Fibroblast of skin of right biceps (primary cell): ENCODE measurements at places on chromosomes 1 and 21.
A peak's percentile ranks its signal among the peaks of the same experiment; 100 is the strongest.

GRCh38 chr1:107141491-107142126 is 770 bp downstream of the NTNG1 start:
- peak; percentile 47 for DNase-seq

- no peak for DNase-seq
Observed at GRCh38 chr1:190588424-190588823, 110.8 kb upstream of the BRINP3 start.

DNA sequence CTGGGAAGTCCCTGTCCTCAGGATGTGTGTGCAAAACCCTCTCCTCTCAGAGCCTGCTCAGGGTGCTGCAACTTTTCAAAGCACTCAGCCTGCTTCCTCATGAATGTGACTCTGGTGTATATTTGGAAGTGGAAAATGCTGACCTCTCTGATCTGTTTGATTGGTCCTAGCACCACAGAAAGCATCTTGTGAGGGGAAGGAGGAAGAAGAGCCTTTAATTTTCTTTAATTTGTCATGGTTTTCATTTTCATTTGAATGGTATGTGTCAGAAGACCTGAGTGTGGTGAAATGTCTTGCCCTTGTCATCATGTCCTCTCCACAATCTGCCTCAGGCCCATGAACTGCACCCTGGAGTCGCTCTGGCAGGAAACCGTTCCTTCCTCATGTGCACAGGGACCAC is 383.5 kb downstream of the NTNG1 start:
- DNase-seq, result no peak

DNA sequence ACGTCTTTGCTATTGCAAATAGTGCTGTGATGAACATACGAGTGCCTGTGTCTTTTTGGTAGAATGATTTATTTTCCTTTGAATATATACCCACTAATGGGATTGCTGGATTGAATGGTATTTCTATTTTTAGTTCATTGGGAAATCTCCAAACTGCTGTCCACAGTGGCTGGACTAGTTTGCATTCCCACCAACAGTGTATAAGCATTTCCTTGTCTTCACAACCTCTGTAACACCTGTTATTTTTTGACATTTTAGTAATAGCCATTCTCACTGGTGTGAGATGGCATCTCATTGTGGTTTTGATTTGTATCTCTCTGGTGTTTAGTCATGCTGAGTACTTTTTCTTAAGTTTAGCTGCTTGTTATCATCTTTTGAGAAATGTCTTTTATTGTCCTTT is 215.0 kb downstream of the FMN2 start:
- peak; percentile 84 for DNase-seq

GRCh38 chr21:46222436-46223116 is 6.0 kb downstream of the LSS start:
- DNase-seq, result no peak

DNA sequence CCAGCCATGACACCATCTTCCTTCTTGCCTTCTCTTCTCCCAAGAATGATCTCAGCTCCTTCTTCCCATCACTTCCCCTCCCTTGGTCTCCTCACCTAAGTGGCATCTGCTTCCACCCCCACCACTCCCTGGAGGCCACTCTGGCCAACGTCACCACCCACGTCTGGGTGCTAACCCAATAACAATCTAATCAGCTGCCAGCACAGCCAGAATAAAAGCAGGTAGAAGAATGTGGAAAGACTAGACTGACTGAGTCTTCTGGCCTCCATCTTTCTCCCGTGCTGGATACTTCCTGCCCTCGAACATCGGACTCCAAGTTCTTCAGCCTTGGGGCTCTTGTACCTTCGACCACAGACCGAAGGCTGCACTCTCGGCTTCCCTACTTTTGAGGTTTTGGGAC is 245.3 kb upstream of the CSF3R start:
- no peak for DNase-seq

GRCh38 chr1:145868232-145868631 is 9.4 kb upstream of the PIAS3 start:
- no peak for DNase-seq

DNA sequence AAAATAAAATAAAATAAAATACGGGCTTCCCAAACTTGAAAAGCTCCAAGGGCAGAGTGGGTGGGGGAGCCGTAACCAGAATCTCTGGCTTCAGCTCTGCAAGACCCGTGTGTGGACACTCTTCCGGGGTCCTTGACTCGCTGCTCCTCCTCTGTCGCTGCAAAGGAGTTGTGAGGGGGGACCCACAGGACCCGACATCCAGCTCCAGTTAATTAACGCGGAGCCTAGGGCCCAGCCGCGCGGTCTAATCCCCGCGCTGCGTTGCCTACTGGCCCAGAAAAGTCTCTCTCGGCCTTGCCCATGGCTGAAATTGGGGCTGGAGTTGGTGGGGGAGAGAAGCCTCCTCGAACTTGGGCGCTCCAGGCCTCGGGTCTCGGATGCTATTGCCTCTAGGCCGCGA is 1.8 kb downstream of the LMX1A start:
- DNase-seq, result no peak

GRCh38 chr1:61519631-61520030 is 205.3 kb downstream of the TM2D1 start:
- DNase-seq, result no peak

GRCh38 chr1:67588178-67588855 is 96.7 kb upstream of the GADD45A start:
- no peak for DNase-seq

GRCh38 chr1:34373912-34374311 is 197.2 kb downstream of the C1orf94 start:
- no peak for DNase-seq

DNA sequence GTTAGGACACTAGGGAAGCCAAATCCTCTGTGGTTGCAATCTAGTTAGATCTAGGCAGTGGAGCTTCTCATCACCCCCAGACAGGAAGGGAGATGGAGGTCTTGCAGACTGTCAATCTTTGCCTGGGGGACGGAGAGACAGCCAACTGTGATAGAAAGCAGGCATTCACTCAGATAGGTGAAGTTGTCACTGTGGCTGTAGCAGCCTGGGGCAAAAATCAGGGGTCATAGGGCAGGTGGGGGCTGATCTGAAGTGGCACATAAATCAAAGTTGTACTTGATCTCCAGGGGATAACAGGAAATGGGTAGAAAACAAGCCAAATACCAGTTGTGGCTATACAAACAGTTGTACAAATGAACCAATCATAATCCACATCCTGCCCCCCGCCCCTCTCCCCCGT is 620.9 kb upstream of the USP24 start:
- DNase-seq, result no peak

GRCh38 chr1:20578062-20578461 is 10.8 kb upstream of the CDA start:
- no peak for DNase-seq

- no peak for DNase-seq
Observed at GRCh38 chr1:209829716-209830115, 1.9 kb downstream of the UTP25 start.

DNA sequence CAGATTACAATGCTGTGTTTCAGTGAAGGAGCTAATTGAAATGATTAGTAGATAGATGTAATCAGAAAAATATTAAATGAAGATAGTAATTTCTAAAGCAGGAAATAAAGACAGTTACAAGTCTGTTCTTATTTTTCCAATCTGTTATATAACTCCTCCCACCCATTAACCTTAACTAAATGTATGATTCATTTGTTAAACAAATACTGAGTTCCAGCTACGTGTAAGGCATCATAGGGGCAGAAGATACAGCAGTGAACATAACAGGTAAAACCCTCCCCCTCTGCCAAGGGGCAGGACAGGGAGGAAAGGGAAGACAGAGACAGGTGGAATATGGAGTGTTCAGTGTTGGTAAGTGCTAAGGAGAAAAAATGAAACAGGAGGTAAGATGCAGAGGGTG is at the start of gene FAM177B:
FAM177B (plus strand) TSS at position 231 of the 400 bp plus-strand sequence. CDS start 9,344 bp downstream, outside the sequence.
- no peak for DNase-seq

- peak; percentile 82 for DNase-seq
Observed at GRCh38 chr21:43827015-43827611, 37.7 kb downstream of the RRP1 start.

DNA sequence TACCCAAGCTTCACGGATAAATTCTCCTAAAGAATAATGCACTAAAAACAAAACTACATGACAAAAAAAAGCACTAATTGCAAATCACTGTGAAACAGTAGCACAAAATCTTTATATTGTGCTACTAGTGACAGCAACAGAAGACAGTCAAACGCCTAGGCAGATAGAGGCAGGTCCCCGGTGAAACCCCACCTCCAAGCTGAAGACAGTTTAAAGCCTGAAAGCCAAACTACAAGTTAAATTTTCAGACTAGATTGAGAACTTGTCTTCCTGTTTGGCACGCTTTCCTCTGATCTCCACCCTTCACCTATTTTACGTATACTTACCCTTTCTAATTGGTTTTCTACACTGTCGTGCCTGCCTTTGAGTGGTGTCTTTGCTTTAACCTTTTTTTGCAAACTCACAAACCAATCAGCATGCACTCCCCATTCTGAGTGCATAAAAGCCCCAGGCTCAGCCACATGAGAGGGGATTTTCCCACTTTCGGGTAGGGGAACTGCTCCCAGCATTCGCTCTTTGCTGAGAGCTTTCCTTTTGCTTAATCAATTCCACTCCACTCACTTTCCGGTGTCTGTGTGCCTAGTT is 3.6 kb upstream of the BACH1 start:
- DNase-seq, result no peak

- no peak for DNase-seq
Observed at GRCh38 chr21:41876396-41876795, 2.7 kb downstream of the PRDM15 start.

DNA sequence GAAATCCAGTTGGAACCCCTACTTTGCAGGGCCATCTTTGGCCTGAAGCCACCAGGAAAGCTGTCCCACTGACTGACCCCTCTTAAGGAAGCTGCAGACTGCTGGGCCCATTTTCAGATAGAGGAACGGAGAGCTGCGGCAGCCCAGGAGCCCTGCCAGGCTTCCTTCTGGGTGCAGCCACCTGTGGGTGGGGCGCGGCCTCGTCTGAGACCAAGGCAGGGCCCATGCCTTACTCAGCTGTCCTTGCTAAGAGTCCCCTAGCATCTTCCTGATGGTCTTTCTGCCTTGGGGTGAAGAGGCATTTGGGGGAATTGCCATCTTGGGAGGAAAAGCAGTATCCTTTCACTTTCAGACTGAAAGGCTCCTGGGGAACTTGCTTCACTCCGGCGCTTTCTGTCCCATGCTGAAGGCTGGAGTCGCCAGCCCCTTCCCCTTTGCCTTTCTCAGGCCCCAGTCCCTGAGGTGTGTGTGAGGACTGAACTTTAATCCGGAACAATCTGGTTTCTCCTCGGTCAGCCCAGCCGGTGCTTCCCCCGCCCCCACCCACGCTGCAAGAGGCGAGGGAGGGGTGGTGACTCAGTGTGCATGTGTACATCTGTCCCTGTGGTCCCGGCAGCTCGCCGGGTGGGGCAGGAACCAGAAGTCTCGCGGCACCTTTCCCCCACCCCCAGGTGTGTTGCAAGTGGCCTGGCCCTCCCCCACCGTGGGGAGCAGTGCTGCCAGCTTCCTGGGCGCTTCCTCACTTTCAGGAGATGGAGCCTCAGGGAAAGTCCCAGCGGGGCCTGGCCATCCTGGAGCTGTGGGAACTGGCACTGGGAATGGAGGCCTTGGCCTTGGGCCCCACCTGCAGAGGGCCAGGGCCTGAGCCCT is 5.1 kb downstream of the ZC3H12A start:
- DNase-seq, result peak; percentile 87

DNA sequence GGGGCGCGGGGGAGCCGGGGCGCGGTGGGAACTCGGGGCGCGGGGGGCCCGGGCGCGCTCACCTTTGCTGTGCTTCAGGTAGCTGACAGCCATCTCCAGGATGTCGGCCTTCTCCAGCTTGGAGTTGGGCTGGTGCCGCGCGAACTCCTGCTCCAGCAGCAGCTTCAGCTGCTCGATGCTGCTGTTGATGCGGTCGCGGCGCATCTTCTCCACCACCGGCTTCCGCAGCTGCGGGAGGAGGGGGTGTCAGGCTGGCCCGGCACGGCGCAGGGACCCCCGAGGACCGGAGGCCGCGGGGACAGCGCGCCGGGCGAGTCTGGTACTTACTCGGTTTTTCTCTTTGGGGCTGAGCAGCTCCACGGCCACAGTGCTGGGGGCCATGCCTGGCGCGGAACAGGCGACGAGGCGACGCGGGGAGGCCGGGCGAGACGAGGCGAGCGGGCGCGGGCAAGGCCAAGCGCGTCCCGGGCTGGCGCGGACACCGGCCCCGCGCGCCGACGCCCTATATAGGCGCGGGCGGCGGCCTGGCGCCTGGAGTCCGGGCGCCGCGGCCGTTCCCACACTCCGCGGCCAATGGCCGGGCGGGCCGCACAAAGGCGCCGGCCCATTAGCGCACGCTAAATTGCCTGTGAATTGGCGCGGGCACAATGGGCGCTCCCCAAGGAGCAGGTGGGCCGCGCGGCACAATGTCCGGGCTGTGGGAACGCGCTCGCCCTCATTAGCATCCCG is at the start of gene HES5:
HES5 (minus strand) TSS at position 480 of the 729 bp plus-strand sequence; CDS start at position 381, 99 bp downstream.
- DNase-seq, result no peak

DNA sequence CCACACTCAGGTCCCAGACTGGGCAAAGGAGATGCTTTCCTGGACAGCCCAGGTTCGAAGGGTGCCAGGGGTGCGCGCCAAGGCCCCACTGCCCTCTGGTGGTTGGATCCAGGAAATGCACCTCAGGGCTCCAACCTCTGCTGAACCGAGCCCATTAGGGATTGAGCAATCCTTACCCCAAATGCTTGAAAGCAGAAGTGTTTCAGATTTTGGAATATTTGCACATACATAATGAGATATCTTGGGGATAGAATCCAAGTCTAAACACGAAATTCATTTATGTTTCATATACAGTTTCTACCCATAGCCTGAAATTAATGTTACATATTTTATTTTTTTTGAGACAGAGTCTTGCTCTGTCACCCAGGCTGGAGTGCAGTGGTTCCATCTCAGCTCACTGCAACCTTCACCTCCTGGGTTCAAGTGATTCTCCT is 57.4 kb downstream of the SLC9A1 start:
- DNase-seq, result peak; percentile 73

- peak; percentile 69 for DNase-seq
Observed at GRCh38 chr1:116498789-116499628, 71.8 kb downstream of the CD58 start.

- DNase-seq, result no peak
Observed at GRCh38 chr21:32741336-32741735, 13.5 kb upstream of the SYNJ1 start.

DNA sequence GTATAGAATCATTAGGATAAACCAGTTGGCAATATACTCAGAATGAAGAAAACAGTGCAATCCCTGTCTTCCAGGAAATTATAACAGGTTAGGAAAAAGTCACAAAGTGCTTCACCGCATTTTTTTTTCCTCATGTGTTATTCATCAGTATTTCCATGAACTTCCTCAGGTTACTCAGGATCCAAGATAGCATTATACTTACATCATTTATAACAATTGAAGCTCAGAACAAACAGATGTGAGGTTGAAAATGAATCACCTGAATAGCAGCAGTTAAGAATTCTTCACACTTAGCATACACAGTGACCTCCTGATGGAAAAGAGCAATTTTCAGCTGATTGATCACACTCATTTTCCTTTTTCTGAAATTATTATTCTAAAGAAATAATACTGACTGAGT is 1040.7 kb upstream of the B3GALT2 start:
- DNase-seq, result peak; percentile 2

GRCh38 chr1:58231204-58231603 is 315.3 kb downstream of the OMA1 start:
- DNase-seq, result no peak
